AG08395 (cell line): ENCODE measurements at places on chromosomes 16 and 17.

DNA sequence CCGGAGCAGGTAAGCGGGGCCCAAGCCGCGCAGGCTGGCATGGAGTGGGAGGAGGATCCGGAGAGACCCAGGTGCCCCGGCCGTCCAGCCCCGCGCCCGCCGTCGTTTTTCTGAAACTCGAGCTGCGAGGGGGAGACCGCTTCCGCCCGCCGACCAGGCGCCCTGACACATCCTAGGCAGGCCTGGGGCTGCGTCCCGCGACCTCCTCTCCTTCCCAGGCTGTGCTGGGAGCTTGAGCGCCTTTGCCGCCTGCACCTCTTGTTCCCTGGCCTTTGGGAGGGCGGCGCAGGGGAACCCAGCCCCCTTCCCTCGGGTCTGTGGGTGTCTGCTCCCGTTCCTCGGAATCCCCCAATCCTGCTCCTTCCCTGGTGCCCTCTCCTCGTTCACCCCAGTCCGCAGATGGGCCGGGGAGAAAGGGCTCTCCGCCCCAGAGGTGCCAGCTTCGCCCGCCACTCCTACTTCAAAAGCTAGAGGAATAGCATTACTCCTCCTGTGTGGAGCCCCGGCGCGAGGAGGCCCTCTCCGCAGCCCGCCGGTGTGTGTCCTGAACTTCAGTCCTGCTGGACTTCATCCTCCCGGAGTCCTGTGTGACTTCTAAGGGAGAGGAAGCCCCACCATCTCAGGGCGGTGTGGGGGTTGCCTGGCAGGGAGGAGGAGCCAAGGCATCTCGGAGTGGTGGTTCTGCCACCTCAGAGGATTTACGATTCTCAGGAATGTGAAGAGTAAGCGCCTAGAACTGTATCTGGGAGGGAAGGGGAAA lies 1.0 kb downstream of the NHERF1 start:
- DNase-seq: peak; percentile 29

- peak; percentile 67 for DNase-seq
Observed at GRCh38 chr16:70433458-70434103, 5.3 kb downstream of the ST3GAL2 start.

GRCh38 chr16:88026964-88027938 lies 76.0 kb downstream of the BANP start:
- DNase-seq: no peak

GRCh38 chr16:58638148-58639036 lies 8.8 kb upstream of the CNOT1 start:
- peak; percentile 89 for DNase-seq

DNA sequence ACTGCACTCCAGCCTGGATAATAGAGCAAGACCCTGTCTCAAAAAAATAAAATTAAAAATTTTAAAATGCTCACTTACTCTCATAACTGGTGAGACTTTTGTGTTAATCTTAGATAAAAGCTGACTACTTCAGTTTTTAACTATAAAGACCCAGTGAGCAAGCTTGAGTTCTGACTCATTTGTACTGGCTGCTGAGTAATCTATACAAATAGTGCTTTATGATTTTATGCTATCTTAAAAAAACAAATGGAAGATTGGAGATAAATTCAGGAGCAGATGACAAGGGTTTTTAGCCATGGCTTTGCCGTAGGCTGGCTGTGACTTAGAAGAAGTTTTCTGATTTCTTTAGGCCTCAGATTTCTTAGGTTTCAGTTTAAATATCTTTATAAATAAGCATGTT lies 30.5 kb downstream of the SNTB2 start:
- DNase-seq: peak; percentile 27

- DNase-seq: no peak
Observed at GRCh38 chr17:8069587-8069860, 18.0 kb downstream of the ALOX12B start.

GRCh38 chr17:65893692-65894279 lies 298.1 kb downstream of the CEP112 start:
- no peak for DNase-seq

GRCh38 chr16:85253084-85253941 lies 141.0 kb upstream of the CIBAR2 start:
- peak; percentile 68 for DNase-seq

DNA sequence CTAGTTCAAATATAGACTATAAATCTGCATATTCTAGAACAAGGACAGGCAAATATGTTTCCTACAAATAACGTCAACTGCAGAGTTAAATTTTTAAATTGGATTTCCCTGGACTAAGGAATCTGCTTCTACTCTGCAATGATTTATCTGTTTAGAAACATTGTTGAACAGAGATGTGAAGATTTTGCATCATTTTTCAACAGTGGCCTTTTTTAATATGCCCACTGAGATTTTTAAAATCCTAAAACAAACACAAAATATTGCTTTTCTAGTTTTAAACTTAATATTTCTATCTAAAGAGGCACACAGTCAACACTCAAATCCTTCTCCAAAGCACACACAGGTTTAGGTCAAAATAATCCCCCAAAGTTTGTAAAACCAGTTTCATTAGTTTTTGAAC lies 23.7 kb upstream of the PMP22 start:
- no peak for DNase-seq

DNA sequence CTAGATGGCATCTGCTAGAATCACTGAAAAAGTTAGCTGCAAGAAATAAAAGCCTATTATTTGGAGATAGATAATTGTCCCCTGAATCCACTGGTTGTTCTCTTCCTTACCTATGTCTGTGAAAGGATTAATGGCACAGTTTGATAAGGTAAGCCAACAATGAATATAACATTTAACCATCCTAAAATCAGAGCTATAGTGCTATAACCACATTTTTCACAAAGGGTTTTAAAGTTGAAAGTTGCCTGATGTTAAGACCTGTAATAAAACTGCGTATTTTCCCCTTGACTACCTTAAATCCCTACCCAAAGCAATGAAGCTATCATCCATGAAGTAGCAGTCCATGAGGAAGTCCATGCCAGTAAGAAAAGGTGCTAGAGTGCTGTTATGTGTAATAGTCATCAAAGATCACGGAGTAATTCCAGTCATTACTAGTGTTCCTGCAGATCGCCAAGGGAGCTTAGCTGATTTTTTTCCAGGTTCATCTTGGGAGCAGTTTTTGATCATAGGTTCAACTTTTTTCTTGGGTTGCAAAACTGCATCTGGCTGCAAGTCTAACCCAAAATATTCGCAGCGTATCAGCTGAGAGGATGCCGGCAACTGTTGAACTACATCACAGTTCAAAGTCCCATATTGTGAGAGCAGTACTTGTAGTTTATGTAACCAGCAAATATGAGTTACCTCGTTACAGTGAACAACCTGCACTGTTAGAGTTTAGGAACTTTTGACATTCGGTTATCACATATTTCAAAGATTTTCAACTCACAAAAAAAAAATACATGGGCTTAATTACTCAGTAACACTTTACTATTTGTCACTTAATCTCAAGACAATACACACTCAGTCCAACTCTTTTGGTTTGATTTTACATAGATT lies 18.2 kb upstream of the RSL1D1 start:
- no peak for DNase-seq

- no peak for DNase-seq
Observed at GRCh38 chr17:81178136-81179091, 12.4 kb upstream of the AATK start.

DNA sequence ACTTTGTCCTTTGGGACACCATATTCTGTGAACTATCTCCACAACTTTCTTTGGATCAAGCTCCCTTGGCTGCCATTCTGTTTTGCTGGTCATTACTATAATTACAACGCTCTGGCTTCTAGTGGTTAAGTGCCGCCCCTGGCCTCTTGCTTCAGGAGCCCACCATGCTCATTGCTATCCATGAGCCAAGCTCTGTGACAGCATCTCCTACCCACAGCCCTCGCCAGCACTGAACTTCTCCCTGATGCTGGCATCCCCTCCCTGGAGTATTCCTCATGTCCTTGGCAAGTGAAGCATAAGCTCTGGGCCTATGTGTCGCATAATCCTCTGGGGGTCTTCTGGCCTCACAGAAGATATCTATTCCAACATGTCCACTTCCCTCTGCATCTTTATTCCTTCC lies 60.6 kb upstream of the DHX40 start:
- DNase-seq: no peak

GRCh38 chr17:42408061-42408460 lies 15.0 kb downstream of the CAVIN1 start:
- no peak for DNase-seq

- DNase-seq: no peak
Observed at GRCh38 chr16:69166946-69167930, 19.7 kb upstream of the SNTB2 start.

- DNase-seq: no peak
Observed at GRCh38 chr17:59234631-59235030, 14.3 kb downstream of the GDPD1 start.
